ENCODE measurements at places on chromosomes 7 and 10. TPM values are rescaled to one million over a fixed set of nuclear protein-coding genes. Genes with fewer than 3 reads are reported as not detected.

NEUROG3 gene
- total RNA-seq: not detected

GBX1 gene
- not detected for total RNA-seq

CYP2C18 gene
- total RNA-seq: not detected

CFAP70 gene
- 0.23 TPM for total RNA-seq

HTR7 gene
- total RNA-seq: 0.35 TPM

HOXA5 gene
- total RNA-seq: 1.3 TPM

TEX47 gene
- total RNA-seq: not detected

UPF2 gene
- 9.4 TPM for total RNA-seq

NPTX2 gene
- total RNA-seq: 0.51 TPM

TRDMT1 gene
- 2.1 TPM for total RNA-seq

DNAJC1 gene
- total RNA-seq: 76.8 TPM

FAM25A gene
- total RNA-seq: not detected

TSPAN33 gene
- total RNA-seq: 2.2 TPM

C10orf62 gene
- not detected for total RNA-seq

LIPJ gene
- not detected for total RNA-seq

MCM10 gene
- total RNA-seq: 1.2 TPM

CFAP46 gene
- total RNA-seq: 2.6 TPM

PDSS1 gene
- 6.2 TPM for total RNA-seq

MICU1 gene
- 37.2 TPM for total RNA-seq

STAG3 gene
- 0.23 TPM for total RNA-seq

TFPI2 gene
- total RNA-seq: 58.6 TPM

NKX1-2 gene
- total RNA-seq: not detected
